Effector CD4-positive, alpha-beta T cell (primary cell): ENCODE measurements at places on chromosomes 16 and 17.

GRCh38 chr16:2770057-2770951, 6.8 kb downstream of the ELOB start:
- no peak for DNase-seq

GRCh38 chr16:75486676-75487313, 8.4 kb downstream of the CHST6 start:
- no peak for DNase-seq

- no peak for DNase-seq
Observed at GRCh38 chr17:42283241-42284023, 4.9 kb upstream of the STAT5A start.

DNA sequence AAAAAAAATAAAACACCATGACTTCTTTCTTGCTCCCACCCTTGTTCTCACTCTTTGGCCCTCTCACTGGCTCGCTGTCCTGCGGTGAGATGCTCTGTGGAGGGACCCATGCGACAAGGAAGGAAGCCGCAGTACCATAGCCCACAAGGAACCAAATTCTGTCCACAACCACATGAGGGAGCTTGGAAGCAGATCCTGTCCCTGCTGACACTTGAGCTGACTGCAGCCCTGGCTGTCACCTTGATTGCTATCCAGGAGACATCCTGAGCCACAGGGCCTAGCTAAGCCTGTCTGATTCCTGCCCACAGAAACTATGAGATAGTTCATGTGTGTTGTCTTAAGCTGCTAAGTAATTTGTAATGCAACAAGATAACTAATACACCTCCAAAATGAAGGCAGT, 4.8 kb upstream of the MT2A start:
- DNase-seq, result no peak

GRCh38 chr17:75088465-75089417, 987 bp downstream of the SLC16A5 start:
- DNase-seq, result no peak

DNA sequence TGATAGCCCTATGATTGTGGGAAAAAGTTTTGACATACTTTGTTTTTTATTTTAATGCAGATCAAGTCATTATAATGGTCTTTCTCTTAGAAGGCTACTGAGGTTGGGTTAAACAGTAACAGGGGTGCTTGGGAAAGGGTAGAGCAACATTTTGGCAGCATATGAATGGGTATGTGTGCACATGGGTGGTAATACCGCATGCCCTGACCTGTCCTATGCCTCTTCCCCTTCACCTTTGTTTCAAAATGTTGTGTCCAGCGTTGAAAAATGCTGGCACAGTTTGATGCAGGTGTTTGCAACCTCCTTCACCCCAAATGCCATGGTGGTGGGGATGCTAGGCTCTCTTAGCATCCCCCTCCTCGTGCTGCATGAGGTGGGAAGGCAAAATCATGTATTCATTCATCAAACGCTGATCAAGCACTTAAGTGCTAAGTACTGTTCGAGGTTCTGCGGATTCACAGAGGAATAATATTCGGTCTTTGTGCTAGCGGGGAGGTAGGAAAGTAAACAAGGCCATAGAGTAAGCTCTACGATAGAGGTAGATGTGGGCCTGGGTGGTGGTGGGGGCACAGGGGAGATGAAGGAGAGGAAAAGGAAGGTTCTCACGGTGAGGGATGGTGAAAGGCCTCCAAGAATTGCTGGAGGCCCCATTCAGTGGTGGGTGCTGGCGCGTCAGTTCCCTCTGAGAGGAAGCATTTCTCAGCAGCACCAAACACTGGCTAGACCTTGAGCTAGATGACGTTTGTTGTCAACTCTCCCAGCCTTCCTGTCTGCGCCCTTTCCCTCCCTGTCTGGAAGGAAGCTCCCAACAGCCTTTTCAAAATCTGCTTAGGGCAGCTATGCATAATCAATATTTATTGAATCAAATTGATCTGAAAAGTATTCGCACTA, 13.3 kb upstream of the MARCHF10 start:
- DNase-seq, result no peak

GRCh38 chr16:30356401-30357084, 1.4 kb upstream of the CD2BP2 start:
- DNase-seq, result no peak
